Cardiac muscle cell (in vitro differentiated cells and primary cell): ENCODE measurements at places on chromosomes 4 and X.
A peak's percentile ranks its signal among the peaks of the same experiment; 100 is the strongest.

DNA sequence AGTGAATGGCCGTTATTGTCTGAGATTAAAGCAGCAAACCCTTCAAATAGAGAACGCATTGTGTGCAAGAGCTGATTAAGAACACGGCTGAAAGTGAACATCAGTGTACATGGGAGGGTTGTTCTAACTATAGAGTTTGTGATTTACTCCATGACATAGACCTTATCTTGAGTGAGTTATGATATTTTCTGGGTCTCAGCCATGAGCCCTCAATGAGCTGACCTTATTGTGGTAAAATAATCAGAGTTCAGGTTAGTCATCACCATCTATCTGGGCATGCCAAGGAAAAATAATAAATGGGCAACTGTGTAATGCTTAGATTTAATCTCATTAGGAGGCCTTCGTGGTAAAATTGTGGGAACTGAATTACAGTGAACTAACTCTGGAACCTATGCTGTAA, 33.2 kb upstream of the CLDN24 start:
- peak; percentile 77 for DNase-seq

DNA sequence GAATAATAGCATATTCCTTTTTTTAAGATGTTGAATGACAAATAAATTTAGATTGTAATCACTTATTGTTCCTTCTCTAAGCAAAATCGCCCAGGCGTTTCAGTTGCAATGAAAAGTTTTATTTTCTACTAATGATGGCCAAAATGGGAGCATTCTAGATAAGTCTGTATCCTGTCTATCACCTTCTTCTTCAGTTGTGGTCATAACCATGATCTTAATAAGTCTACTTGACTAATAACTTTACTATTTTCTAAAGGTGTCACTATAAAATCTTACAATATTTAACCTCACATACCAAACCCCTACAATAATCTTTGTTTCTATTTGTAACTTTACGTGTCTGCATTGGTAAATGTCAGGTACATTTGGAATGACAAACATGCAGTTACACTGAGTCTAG, 723.7 kb upstream of the MAGEB2 start:
- no peak for DNase-seq

GRCh38 chr4:63458010-63458409, 951.2 kb downstream of the TECRL start:
- DNase-seq = no peak

DNA sequence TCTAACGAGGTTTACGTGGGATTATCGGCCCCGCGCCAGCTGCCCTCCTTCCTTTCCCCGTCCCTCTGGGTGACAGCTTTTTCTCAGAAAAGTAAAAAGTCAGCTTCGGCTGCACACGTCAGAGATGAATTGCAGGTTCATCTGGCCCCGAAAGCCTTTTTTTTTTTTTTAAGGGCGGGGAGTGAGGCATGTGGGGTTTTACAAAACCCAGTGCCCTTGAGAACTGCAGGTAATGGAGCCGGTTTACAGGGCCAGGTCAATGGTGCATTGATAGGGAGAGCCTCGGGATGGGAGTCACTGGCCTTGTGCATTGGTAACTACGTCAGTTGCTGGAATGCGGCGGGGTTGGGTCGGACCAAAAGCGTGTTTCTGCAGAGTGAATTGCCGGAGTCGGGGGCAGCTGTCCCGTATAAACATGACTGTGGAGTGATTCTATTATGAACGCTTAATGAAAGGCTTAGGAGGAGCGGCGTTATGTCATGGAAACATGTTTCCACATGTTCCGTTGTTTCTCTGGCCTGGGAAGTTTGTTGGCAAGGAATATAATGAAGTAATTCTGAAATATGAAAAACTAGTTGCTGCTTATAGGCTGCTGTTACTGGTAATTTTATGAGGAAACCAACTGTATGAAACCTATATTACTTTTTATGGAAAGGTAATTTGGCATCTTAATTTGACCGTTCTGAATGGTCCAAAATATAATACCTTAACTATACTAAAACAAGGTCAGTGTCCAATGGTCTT, 1.1 kb downstream of the HSPA4L start:
- DNase-seq = peak; percentile 74

- no peak for DNase-seq
Observed at GRCh38 chr4:53654300-53654758, 63.0 kb upstream of the LNX1 start.

GRCh38 chr4:76957004-76957738, 7.6 kb downstream of the SEPTIN11 start:
- DNase-seq = no peak

GRCh38 chr4:155062948-155063347, 145.5 kb upstream of the NPY2R start:
- no peak for DNase-seq

DNA sequence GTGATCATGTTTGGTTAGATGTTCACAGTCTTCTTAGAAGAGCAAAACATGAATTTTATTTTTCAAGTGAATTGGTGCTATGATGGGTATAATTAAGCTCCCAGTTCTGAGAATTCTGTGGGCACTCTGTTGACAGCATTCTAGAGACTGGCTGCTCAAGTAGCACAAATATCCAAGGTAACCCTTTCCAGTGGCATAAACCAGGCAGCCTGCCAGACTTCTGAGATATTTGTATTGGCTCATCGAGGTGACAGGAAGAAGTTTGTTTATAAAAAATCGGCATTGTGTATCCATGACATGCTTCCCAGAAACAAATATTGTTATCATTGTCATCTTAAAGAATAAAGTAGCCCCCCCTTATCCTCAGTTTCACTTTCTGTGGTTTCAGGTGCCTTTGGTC, 28.3 kb downstream of the LANCL3 start:
- DNase-seq = no peak

DNA sequence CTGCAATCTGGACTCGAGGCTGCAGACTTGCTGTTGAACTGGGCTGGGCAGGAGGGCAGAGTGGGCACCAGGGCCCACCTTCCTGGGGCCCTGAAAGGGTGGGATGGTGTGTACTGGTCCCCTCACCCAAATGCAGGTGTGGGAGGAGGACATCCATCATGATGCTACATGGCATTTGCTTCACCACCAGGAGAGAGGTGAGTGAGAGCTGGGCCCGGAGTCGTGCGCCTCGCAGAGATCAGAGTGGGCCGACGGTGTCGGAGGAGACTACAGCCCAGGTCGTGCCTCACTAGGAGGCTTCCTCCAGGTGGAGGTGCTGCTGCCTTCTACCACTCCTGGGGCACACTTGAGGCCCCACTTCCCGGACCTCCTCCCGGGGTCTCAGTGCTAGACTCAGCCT, 50.3 kb downstream of the SCML1 start:
- DNase-seq = no peak

GRCh38 chrX:50874876-50875275, 35.7 kb upstream of the BMP15 start:
- DNase-seq = no peak

DNA sequence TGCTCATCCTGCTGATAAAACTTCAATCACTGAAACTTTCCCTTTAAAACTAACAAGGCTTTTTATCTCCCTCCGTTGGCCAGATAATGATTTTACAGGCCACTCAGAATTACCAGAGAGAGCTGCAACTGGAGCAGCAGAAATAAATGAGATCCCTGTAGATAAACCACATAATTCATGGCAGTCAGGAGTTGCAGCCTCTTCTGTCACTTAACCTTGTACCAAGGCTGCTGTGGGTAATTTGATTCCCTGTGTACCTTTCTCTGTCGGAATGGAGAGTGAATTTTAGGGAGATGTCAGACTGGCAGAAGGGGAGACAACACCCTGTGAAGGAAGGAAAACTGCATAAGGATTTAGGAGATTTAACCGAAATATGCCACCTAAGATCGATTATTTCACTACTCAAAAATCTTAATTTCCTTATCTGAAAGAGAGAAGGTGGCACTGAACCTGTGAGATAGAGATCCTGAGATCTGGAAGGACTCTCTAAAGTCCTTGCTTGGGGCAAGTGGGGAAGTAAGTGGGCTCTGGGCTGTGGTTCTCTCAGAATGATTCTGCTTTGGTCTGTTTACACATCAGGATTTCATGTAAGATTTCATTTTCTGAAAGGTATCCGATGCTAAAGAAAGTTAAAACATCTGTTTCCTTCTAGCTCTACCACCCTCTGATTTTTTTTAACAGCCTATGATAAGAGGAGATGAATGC, 14.3 kb upstream of the TSPAN5 start:
- DNase-seq = no peak

GRCh38 chr4:90028460-90028859, 98.7 kb upstream of the CCSER1 start:
- DNase-seq = no peak

DNA sequence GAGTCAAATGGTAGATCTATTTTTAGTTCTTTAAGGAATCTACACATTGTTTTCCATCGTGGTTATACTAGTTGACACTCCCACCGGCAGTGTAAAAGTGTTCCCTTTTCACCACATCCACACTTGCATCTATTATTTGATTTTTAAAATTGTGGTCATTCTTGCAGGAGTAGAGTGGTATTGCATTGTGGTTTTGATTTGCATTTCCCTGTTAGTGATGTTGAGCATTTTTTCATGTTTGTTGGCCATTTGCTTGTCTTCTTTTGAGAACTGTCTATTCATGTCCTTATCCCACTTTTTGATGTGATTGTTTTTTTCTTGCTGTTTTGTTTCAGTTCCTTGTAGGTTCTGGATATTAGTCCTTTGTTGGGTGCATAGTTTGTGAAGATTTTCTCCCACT, 70.0 kb downstream of the TAB3 start:
- no peak for DNase-seq

GRCh38 chr4:182624281-182624680, 292.9 kb downstream of the DCTD start:
- DNase-seq = no peak

GRCh38 chr4:11420327-11420726, 8.4 kb downstream of the HS3ST1 start:
- DNase-seq = no peak

- DNase-seq = no peak
Observed at GRCh38 chr4:162732876-162733275, 433.8 kb downstream of the NAF1 start.

GRCh38 chr4:109406337-109406931, 27.2 kb upstream of the SEC24B start:
- peak; percentile 78 for DNase-seq

- peak; percentile 33 for DNase-seq
Observed at GRCh38 chrX:21745756-21746155, 12.2 kb downstream of the SMPX start.

DNA sequence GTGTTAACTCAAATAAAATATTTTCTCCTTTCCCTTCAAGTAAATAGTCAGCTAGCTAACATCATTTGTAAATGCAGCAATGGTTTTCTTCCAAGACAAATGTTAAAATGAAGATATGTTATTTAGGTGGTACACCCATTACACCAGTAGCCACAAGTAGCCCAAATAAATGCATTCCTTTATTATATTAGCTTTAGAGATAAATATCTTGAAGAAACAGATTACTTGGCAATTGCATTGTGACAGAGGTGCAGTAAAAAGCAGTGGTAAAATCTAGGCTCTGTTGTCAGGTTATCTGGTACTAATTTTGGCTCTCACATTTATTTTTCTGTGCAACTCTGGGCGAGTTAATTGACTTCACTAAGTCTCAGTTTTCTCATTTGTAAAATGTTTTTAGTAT, 193.0 kb downstream of the NAA11 start:
- no peak for DNase-seq

- DNase-seq = no peak
Observed at GRCh38 chrX:129034196-129034595, 489.1 kb downstream of the SMARCA1 start.

DNA sequence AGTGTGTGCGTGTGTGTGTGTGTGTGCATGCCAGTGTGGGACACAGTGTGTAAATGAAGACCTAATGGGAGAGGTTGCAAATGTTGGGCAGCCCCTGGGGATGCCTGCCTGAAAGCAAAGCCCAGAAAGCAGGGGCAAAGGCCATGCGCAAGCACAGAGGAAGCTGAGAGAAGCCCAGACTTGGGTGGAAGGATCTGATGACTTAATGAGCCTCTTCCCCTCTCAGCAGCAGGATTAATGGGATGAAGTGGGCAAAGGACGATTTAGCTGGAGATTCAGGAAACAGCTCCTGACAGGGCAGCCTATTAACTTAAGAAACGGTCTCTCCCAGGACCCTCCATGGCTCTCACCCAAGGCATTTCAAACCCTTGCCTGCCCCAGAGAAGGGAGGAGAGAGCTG, 107.3 kb downstream of the EFNB1 start:
- DNase-seq = no peak

DNA sequence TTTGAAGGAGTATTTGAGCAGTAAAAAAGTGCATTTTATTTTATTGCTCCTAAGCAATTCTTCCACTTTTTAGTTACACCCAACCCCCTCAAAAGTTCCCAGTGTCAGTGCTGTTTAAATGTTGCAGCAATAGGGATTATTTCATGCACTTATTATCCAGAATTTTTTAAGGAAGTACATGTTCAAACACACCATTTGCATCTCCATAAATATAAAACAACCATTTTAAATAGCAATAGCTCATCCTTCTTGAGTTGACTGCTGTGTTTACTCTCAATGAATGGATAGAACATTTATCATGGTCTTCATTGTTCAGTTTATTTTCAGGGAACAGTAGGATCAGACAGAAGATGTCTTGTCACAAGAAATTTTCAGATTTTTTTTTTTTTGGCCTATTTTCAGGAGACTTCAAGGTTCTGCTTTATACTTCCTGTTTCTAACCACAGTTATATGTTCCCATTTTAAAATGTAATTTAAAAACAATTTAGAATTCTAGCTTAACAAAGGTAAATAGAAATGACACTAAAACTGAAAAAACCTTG, 171.9 kb downstream of the TMA16 start:
- no peak for DNase-seq

DNA sequence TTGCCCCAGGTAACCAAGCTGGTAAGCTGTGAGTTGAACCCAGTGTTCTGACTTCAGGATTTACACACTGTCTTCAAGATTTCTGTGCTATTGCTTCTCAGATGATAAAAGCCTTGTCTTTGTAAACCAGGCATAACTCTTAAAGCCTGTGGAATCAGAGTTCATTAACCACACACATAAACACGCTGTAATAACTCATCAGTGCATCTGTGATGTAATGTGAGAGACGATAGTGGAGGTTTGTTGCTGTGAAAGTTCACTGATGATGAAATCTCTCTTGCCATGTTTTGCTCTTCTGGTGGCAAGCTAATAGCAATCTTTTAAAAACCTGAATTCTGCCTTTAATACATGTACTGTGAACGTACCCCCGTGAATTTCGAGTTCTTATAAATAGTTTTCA, 41.5 kb downstream of the CLCN4 start:
- peak; percentile 73 for DNase-seq

GRCh38 chrX:56554870-56555269, 8.6 kb upstream of the UBQLN2 start:
- DNase-seq = no peak

DNA sequence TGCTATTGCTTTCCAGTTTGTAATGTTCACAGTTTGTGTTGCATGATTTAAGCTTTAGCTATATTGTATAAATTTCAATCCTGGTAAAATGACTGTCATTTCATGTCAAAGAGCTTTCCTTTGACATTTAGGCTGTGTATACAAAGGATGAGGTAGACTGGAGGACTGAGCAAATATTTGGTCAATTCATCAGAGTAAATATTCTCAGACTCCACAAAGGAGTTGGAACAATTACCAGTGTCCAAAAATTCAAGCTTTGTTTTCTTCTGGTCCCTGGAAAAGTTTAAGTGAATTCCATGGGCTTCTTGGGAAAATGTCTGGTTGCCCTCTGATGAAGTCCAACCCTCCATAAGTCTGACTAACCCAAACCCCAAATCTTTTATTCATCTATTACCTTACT, 682.4 kb downstream of the DACH2 start:
- DNase-seq = no peak
